Regular cardiac myocyte (primary cell): ENCODE measurements at places on chromosomes 13 and 19. TPM values are rescaled to one million over a fixed set of nuclear protein-coding genes. Genes with fewer than 3 reads are reported as not detected.

PRODH2 gene
- not detected in 2 replicates for total RNA-seq

ZC3H13 gene
- 15.2 and 19.0 TPM in 2 replicates for total RNA-seq

MEX3D gene
- total RNA-seq, result 40.9 and 42.0 TPM in 2 replicates

DMWD gene
- total RNA-seq, result 27.8 and 29.0 TPM in 2 replicates

IRS2 gene
- total RNA-seq, result 0.77 and 3.1 TPM in 2 replicates

SARS2 gene
- 8.7 and 13.0 TPM in 2 replicates for total RNA-seq

MEDAG gene
- total RNA-seq, result 32.4 and 95.8 TPM in 2 replicates

TRIM13 gene
- 15.3 and 23.7 TPM in 2 replicates for total RNA-seq

FFAR2 gene
- total RNA-seq, result not detected in 2 replicates

SULT2A1 gene
- total RNA-seq, result not detected in 2 replicates

PROSER3 gene
- total RNA-seq, result 2.8 and 4.0 TPM in 2 replicates

ERF gene
- 18.6 and 23.2 TPM in 2 replicates for total RNA-seq

FPR3 gene
- total RNA-seq, result under 0.01 TPM in 1 of 2 replicates, not detected in the other

S1PR2 gene
- 11.0 and 13.6 TPM in 2 replicates for total RNA-seq

ZNF132 gene
- 10.4 and 12.7 TPM in 2 replicates for total RNA-seq
